ENCODE measurements at places on chromosomes 12 and 14.

DNA sequence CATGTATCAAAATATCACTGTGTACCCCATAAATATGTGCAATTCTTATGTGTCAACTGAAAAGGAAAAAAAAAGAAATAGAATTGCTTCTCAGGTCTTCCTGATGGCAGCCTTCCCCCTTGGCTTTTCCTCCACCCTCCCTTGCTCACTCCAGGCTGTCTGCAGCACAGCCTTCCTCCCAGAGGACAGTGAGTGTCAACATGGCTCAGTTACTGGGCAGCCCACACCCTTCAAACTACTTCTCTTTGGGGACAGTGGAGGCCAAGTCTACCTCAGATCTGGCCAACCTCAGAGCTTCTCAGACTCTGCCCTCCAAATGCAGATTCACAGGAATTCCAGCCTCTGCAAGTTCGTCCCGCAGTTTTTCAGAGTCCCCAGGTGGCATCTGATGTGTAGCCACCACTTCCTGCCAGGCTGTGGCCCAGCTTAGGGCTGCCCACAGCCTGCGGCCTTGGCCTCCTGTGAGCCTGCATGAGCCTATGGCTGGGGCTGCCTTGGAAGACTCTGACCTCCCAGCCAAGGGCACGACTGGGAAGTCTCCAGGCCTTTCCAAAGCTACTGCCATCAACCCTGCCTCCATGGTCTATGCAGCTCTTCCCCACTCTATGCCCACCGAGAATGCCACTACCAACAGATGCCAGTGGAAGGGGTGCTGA is 148.0 kb upstream of the PWP1 start:
- no peak for DNase-seq

DNA sequence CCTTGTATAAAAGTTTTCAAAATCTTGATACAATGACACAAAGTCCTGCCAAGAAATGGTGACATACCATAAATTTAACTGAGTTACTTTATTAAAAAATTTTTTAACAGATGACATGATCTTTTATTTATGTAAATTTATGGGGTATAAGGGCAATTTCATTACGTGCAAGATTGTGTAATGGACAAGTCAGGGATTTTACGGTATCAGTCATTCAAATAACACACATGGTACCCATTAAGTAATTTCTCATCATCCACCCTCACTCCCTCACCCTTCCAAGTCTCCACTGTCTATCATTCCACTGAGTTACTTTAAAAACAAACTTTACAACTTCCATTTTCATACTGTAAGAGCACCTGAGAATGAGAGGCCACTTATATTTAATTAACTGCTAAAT is 37.4 kb downstream of the SPTLC2 start:
- DNase-seq, result no peak

- DNase-seq, result no peak
These were observed 185.1 kb upstream of the CDKN3 start for GRCh38 chr14:54211551-54212308.

DNA sequence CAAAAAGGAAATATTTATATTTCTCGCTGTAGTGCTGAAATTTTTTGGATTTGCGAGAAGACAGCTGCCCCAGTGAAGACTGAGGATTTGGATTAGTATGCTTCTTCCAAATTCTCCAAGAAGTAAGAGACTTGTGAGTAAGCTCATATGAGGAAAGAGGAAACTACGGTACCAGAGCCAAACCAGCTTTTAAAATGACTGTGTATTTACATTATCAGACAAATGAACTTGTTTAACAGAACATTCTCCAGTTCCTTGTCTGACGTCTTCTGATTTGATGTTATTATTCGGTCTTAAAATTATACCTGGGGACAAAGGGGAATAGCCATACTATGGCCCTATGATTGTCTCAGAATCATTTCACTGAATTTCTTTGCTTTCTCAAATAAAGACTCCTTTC is 8.0 kb downstream of the CLEC12B start:
- no peak for DNase-seq

GRCh38 chr12:68686262-68686594 is 550 bp upstream of the NUP107 start:
- DNase-seq, result no peak

- no peak for DNase-seq
These were observed 50.9 kb downstream of the BTBD7 start for GRCh38 chr14:93281937-93282336.

- DNase-seq, result no peak
These were observed 123.6 kb downstream of the TSPAN9 start for GRCh38 chr12:3200814-3201233.
